NCI-H1436 (cell line): ENCODE measurements at places on chromosomes 11 and 22.

DNA sequence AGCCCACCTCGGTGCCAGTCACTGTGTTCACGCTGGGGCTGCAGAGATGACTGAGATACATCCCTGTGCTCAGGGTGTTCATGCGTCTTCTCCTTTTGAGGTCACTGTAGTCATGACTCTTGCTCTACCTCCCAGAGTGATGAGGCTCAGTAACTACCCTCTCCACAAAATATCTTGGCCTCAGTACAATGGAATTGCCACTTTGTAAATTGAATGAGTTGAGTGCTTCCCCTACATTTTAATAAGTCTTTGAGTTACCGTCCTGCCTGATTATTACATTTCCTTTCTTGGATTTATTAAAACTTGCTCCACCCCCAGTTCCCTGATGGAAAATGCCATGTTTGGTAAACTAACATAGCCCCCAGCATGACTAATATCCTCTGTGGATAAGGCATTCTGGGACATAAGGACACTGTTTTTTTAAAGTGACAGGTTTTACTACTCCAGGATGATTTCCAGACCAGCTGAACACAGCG, 15.9 kb downstream of the PRSS23 start:
- no peak for DNase-seq

- no peak for DNase-seq
Observed at GRCh38 chr11:1946812-1947484, at the start of gene MRPL23. Gene MRPL23 (plus strand): TSS chr11:1947332. CDS start chr11:1947363, 31 bp downstream.

DNA sequence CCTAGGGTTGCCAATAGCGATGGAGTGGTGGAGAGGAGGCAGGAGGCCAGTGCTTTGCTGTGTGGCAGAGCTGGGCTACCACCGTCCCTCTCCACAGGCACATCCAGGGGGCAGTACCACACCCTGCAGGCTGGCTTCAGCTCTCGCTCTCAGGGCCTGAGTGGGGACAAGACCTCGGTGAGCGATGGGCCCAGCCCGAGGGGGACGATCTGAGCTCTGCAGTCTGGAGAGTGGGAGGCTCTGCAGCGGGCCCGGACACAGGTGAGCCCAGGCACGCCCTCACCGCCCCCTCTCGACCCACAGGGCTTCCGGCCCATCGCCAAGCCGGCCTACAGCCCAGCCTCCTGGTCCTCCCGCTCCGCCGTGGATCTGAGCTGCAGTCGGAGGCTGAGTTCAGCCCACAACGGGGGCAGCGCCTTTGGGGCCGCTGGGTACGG, 2.5 kb downstream of the PKP3 start:
- no peak for DNase-seq

DNA sequence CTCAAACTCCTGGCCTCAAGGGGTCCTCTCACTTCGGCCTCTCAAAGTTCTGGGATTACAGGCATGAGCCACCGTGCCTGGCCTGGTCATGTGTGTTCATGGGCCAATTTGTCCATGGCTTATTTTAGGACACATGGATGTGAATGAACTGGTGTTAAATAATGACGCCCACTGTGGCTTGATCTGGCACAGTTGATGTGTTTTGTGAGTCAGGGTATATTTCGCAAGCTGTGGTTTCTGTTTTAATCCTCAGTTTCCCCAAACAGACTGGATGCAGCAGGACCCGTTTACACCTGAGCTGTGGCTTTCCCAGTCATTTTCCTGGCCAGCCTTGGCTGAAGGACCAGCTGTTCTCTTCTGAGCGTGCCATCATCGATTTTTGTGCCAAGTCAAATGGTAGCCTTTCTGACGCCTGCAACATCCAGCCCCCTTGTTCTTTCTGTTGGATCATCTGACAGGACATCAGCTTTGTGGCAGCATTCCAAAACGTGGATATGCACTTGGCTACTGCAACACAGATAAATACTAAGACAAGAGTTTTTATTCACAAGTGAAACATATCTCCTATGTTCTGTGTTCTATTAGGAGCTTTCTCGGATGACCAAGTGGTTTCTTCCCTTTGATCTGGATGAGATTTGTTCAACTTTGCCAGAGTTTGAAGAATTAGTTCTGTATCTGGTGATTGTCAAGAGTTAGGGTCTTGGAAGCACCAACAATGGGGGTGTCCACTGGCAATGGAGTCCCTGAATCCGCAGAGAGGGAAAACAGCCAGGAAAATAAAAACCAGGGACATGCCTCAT, 40.0 kb upstream of the SEPTIN5 start:
- no peak for DNase-seq

DNA sequence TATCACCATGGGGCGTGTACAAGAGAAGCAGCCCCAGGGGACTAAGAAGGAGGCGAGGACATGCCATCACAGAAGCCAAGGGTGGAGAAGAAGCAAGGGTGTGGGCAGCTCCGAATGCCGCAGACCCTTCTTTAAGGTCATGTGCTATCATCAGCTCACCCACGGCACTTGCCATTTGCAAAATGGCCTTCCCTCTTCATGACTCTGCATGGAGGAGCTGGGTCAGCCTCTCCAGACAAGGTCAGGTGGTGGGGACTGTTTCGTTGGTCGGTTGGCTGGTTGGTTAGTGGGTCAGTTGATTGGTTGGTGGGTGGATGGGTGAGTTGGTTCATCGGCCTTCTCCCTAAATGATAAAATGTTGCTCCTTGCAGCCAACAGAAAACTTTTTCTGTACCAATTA, 622.5 kb downstream of the TBC1D22A start:
- DNase-seq: no peak

GRCh38 chr22:24335496-24335895, 64.9 kb downstream of the SPECC1L start:
- DNase-seq: no peak

GRCh38 chr11:6476571-6476970, 2.8 kb upstream of the TRIM3 start:
- DNase-seq: no peak

DNA sequence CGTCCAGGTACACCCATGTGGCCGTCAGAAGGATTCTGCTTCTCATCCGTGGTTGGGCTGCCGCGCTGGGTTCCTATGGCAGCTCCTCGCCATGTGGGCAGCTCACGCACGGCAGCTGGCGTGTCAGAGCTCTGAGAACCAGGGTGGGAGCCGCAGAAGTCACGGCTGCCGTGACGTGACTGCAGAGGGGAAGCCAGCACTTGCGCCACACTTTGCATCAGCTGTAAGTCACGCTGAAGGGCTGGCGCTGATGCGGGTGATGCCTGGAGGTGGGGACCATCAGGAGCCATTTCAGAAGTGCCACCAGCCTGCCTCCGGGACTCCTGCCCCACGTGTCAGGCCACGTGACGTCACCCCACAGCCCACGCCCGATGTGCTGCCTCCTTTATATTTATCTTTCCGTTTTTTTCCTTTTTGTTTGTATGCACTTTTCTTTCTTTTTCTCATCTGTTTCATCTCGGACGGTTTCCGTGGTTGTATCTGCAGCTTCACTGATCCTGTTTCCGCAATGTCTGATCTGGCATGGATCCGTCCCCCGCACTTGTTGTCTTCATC, 133.2 kb downstream of the IGLL1 start:
- no peak for DNase-seq

DNA sequence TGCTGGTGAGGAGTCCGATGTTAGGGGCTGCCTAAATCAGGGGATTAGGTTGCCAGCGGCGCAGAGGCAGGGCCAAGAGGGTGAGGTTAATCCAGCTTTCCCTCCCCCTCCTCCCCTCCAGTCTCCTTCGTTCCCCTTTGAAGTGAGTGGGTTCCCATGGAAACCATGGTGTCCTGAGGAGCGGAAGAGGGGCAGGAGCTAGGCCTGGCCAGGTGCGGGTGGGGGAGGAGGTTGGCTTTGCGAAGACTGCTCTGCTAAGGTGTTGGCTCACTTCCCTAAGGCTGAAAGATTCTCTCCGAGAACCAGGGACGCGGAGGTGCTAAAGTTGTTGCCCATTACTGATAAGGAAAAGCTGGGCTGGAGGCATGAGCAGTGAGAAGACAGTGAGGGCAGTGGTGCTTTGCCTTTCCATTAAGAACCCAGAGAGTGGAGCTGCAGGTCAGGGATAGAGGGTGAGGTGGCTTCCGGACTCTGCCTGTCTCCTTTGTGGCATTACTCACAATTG, 124.6 kb downstream of the FEZ1 start:
- DNase-seq: no peak

DNA sequence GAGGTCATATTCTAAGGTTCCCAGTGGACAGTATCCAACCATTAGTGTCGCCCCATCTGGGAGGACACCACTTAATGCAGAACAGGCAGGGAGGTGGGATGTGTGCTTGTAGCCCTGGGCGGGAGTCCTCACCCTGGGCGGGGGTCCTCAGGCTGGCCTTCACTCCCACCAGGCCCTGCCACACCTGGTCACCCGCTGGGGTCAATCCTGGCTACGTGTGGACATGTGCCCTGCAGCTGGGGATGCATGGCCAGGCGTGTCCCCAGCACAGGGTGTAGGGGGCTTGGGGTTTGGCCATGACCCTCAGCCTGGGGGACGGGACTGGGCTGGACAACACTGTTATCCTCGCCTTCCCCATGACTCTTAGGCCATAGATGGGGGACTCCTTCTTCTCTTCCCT, 18.8 kb downstream of the TRPM5 start:
- no peak for DNase-seq

GRCh38 chr11:126607776-126608541, 252.5 kb downstream of the ST3GAL4 start:
- peak; percentile 70 for DNase-seq

DNA sequence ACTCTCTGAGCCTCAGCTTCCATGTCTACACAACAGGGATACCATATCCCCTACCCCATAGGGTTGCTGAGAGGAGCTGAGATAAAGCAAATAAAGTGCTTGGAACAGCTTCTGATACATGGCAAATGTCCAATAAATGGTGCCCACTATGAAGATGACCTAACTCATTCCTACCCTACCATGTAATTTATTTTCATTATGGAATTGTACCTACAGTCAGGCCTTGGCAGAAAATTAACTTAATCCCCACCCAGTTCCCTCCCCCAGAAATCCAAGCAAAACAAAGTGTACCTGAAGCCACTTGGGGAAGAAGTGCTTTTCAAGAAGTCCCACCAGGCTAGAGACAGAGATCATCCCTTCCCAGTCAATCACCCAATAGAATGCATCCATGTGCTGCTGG, 10.8 kb downstream of the SRRD start:
- no peak for DNase-seq

- DNase-seq: peak; percentile 66
Observed at GRCh38 chr22:28736301-28737155, 5.1 kb downstream of the CHEK2 start.

DNA sequence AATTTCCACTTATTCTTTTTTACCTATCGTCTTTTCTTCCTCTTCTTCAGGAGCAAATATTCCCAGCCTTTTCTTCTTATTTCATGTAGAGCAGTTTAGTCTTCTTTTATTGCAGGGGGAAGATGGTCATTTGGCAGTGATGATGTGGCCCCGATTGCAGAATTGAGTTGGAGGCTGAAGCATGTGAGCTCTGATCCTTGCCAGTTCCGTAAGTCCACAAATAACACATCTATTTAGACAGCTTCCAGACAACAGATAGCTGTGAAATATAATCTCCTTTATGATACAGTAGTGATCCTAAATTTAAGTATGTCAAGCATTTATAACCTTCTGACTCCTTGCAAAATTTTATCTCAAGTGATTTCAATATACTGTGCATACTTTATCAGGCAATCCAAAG, 27.5 kb downstream of the REXO2 start:
- DNase-seq: no peak

- DNase-seq: peak; percentile 8
Observed at GRCh38 chr11:88552379-88553062, 215.0 kb upstream of the CTSC start.

DNA sequence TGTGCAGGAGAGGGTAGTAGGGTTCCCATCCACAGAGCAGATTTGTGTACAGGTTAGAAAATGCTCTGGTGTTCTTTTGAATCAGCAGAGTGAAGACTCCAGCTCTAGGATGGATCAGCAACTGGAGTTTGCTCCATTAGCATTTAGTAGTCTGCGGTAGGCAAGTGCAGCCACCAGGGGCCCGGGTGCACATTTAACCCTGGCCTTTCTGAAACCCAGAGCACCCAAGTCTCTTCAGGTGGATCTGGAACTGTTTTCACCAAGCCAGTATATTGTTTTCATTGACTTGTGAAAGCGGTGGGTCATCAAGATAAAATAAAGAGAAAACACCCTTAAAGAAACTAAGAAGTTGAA, 100.8 kb upstream of the CLPB start:
- no peak for DNase-seq

DNA sequence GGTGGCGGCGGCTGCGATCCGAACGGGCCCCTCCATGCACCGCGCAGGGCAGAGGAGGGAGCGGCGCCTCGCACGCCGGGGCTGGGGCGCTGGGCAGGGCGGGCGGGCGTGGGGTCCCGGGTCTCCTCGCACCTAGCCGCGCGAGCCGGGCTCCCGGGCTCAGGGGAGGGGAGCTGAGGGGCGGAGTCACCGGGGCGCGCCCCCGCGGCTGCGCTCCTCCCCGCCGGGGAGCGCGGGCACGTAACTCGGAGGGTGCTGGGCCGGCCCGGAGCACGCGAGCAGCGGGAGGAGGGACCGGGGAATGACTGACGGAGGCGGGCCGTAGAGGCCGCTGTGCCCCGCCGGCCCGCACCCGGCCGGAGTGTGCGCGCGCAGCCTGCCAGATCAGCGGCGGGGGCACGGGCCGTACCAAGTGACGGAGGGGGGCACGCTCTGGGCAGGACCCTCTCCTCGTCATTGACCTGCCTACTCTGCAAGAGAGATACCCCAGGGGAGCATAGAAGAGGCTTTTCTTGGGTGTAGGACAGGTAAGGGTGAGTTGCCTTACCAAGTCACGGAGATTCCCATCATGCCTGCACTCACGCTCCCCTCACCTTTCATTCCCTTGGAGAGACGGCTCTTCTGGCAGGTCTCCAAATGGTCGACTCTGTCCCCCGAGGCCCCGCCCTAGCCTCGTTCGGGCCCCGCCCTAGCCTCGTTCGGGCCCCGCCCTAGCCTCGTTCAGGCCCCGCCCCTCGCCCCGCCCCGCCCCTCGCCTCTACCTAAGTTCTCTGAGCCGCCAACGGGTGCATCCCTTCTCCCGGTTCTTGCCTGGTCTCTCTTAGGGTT, at the start of gene CDON:
CDON (minus strand) TSS at position 188 of the 828 bp plus-strand sequence. CDS start 39,390 bp downstream, outside the sequence.
- DNase-seq: peak; percentile 95

- no peak for DNase-seq
Observed at GRCh38 chr22:45996241-45997076, 19.5 kb upstream of the WNT7B start.

GRCh38 chr11:14306481-14306880, 52.5 kb downstream of the RRAS2 start:
- no peak for DNase-seq

- DNase-seq: no peak
Observed at GRCh38 chr11:14270690-14271542, 88.1 kb downstream of the RRAS2 start.

GRCh38 chr22:18905540-18906409, at the start of gene DGCR6:
Gene DGCR6 (plus strand): TSS chr22:18906320. CDS start chr22:18906375, 55 bp downstream.
- DNase-seq: no peak

GRCh38 chr11:123145220-123145619, 49.8 kb downstream of the CLMP start:
- no peak for DNase-seq

- DNase-seq: no peak
Observed at GRCh38 chr11:44159848-44160721, 64.6 kb downstream of the EXT2 start.
